ENCODE measurements at places on chromosomes 16 and 17.
A peak's percentile ranks its signal among the peaks of the same experiment; 100 is the strongest.

DNA sequence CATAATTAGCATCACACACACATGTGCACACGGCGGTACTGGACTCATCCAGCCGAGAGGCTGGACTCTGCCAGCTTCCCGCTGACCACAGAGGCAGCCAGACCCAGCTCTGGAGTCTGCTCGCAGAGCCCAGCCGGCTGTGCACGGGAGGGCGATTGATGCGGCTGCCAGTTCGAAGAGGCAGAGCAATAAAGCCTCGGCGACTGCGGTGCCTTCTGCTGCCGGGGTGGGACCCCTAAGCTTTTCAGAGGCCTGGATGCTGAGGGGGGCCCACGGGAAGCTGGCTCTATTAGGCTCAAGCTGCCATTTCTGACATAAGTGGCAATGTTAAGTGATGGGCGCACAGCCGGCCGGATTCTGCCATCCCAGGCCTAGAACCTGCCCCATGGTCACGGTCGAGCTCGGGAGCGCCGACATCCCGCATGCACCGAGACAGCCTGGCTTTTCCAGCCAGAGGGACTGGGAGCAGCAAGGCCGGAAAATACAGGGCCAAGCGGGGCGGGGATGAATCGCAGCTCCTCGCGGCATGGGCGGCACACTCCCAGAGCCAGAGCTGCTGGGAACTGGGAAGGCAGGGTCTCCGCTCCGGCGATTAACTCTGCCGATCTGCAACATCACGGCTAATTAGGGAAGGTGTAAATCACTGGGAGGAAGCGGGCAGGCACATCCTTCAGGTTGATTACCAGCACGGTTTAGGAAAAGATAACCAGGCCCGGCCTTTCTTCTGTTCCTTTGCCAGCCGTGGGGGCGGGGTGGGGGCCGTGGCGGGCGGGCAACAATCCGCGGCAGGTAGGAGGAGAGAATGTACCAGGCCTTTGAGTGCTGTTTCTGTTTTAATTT is 57.7 kb downstream of the TBC1D16 start:
- no peak for DNase-seq

GRCh38 chr17:29562615-29563014 is 4.2 kb downstream of the ABHD15 start:
- no peak for DNase-seq

DNA sequence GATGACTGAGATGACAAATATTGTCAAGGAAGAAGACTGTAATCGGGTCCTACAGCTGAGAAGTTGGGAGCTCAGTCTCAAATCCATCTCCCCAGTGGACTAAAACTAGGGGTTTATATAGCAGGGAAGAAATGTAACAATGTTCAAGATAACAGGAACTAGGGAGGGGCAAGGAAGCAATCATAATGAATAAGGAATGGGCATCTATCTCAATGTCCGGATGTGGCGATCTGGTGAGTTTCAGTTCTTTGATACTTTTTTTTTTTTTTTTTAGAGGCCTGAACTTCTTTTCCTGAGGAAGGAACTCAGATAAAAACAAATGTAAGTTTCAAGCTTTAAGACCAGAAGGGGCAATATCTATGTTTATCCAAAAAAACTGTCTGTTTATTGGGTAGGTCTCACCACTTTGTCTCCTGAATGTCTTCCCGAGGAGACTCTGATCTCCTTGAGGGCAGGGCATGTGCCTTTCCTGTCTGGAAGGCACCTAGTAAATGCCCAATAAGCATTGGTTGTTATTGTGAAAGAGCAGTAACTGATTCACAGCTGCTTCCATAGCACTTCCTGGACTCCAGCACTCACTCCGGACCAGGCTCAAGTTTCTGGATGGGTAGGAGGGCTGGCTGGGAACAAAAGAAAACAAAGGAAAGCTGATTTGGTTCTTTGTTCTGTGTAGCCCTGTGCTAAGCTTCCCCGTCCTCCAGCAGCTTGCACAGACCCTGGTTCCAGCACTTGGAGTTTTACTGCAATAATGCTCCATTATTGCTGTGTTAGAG is 51.9 kb downstream of the MEOX1 start:
- DNase-seq, result no peak

DNA sequence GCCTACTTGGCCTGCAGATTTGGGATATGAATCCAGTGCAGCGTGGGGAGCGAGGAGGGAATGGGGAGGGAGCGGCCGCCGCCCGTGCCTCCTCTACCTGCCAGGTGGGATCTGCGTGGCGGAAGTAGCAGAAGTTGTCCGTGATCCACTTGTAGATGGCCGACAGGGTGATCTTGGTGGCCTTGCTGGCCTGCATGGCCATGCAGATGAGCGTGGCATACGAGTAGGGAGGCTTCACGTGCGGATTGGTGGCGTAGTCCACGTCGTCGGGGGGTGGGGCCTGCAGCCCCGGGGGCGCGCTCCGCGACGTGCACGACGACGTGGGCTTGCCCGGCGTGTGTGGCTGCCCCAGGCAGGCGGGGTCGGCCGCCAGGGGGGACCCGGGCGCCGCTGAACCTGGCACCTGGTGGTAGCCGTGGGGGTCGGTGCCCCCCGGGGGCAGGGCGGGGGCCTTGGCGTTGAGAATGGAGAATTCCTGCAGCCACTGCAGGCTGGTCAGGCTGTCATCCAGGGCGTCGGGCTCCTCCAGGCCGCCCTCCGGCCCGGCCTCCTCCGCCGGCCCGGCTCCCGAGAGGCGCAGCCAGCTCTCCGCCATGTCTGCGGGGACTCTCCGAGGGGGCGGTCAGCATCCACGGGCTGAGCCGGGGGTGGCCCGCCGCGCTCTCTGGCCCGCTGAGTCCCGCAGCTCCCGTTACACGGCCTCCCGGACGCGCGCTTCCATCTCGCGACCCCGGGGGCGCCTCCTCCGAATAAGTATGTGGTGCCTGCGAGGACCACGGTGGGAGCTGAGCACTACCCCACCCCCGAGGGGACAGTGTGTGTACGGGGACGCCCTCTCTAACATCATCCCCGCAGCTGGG is 1.0 kb downstream of the FOXJ1 start:
- no peak for DNase-seq

GRCh38 chr17:4477255-4477791 is 21.4 kb upstream of the SPNS2 start:
- no peak for DNase-seq

GRCh38 chr17:82330322-82331239 is 3.0 kb downstream of the SECTM1 start:
- peak; percentile 89 for DNase-seq

DNA sequence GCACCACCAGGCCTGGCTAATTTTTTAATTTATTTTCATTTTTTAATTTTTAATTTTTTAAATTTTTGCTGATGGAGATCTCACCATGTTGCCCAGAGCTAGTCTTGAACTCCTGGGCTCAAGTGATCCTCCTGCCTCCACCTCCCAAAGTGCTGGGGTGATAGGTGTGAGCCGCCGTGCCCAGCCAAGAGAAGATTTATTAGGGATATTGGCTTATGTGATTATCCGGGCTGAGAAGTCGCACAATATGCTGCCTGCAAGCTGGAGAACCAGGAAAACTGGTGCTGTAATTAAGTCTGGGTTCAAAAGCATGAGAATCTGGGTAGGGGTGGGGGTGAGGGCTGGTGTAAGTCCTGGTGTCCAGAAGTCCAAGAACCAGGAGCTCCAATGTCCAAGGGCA is 2.5 kb upstream of the C16orf90 start:
- DNase-seq, result no peak

- no peak for DNase-seq
Measured at GRCh38 chr16:67389911-67390815, 3.1 kb downstream of the TPPP3 start.

DNA sequence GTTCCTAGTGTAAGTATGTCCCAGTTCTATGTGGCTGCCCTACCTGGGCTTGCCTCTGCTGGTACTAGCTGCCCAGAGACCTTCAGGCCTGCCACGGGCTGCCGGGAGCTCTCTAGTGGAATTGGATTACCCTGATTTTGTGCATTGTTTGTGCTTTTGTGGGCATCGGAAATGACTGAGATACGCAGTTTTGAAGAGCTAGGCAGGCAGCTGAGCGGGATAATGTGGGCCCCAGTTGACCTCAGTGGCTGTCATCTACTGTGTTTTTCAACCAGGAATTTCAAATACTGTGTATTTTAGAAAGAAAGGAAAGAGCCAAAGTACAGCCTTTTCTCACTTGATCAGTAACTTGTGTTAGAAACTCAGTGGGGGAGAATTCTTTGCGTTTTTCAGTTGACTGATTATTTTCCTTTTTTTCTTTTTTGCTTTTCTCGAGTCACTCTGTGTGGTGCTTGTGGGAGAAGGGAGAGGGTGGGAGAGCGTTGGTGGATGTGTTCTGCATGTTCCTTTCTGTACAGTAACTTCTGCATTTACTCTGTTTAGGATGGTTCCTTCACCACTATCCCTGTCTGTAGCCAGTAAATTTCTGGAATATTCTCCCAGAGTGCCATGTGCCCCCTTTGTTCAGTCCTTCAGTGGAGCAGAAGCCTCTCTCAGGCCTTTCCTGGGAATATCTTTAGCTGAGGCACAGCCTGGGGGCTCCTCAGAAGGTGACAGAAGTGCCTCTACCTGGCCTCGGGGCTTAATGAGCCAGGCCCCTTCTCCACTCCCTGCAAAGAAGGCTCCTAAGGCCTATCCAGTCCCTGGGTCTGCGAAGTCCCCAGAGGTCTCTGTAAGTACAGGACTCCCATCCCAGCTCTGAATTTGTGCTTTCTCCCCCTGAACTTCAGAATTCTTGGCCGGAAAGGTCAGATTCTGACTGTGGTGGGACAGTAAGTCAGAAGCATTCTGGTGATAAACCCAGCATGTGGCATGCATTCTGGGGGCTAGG is 15.0 kb upstream of the SLC12A3 start:
- no peak for DNase-seq

DNA sequence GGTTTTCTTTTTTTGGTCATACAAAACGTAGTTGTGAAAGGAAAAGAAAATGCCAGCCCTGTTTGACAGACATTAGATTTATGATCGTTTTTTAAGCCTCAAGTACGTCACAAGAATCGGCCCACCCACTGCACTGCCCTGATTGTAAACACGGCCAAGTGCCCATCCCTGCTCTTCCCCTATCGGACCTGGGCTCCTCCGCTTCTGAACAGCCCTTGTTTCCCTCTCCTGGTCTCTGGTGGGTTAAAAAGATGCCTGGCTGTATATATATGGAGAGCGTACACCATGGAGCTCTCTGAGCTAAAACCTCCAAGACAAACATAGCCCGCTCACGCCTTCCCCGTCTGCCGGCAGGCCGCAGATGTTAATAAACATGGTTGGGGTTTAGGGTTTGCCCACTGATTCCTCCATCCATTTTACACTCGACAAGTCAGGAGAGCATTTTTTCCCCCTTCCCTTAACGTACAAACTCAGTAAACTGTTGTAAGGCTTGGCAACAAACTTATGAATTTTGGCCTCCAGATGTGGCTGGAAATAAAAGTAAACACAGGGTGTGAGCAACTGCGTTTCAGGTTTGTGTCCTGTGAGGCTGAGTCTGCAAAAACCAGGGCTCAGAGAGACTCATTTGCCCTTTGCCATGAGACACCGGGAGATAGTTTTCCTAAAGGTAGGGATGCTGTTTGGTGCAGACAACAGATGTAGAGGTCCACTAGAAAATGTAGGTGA is 325.9 kb downstream of the SOX9 start:
- DNase-seq, result peak; percentile 25

DNA sequence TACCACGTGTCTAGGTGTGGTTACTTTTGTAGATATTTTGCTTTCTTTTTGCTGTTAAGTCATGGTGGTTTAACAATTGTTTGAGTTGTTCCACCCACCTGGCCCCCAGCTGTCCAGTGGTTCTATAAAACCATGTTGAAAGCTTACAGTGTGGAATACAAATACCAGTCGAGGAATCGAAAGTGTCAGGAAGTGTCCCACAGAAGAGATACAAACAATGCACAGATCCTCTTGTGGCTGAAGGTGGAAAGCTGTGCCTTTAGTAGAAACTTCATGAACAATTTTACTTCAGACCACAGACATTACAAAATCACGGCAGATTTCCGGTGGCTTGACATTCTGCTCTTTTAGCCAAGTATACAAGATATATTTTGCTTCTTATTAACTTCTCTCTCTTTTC is 782.4 kb upstream of the SOX9 start:
- DNase-seq, result no peak

DNA sequence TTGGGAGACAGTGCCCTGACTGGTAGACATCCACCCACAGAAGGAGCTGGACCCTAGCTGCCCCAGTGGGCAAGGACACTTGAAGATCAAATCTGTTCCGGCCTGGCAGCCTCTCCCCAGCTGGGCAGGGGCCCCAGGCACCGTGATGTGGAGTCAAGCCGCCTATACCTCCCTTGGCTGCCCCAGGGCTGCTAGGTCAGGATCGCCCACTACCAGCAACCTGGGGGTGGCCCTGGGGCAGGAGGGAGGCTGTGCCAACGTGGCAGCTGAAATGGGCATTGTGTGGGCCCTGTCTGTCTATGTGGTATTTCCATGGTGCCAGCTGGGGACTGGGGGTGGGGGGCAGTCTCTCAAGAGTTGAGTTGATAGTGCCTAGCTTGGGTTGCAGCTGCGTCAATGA is 941 bp downstream of the PDK2 start:
- no peak for DNase-seq

DNA sequence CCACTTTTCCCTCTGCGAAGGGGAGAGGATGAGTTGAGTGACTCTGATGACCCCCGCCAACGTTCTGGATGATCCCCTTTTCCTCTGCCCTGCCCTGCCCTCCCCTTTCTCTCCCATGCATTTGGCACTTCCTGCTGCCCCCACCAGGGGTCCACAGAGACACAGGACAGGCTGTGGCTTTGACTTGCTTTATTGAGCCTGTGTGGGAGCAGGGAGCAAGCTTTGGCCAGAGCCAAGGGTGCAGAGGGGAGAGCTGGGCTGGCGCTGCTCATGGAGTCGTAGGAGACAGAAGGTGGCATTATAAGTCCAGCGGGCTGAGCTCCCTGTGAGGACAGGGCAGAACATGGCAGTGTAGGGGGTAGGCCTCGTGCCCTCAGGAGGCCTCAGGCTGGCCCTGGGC is 1.6 kb downstream of the PPY start:
- no peak for DNase-seq

GRCh38 chr17:56173026-56173425 is 19.8 kb downstream of the ANKFN1 start:
- DNase-seq, result no peak

- DNase-seq, result no peak
Measured at GRCh38 chr17:77424585-77425344, 284.0 kb downstream of the SEC14L1 start.

GRCh38 chr17:50938821-50939541 is 72.8 kb upstream of the TOB1 start:
- no peak for DNase-seq

DNA sequence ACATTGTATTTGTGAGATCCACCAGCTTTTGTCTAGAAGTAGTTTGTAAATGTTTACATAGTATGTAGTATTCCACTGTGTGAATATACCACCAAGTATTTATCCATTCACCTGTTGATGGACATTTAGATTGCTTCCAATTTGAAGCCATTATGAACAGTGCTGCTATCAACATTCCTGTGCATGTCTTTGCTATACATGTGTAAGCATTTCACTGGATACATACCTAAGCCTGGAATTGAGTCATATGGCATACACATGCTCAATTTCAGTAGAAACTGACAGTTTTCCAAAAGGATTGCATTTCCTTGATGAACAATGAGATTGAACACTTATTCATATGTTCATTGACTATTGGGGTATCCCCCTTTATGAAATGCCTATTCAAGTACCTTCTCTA is 540.6 kb upstream of the SOX9 start:
- no peak for DNase-seq
